ENCODE measurements at places on chromosomes 6 and 20.

- no peak for DNase-seq
Observed at GRCh38 chr6:118353564-118353963, 194.5 kb upstream of the PLN start.

- no peak for DNase-seq
Observed at GRCh38 chr6:7086488-7086887, 21.3 kb upstream of the RREB1 start.

DNA sequence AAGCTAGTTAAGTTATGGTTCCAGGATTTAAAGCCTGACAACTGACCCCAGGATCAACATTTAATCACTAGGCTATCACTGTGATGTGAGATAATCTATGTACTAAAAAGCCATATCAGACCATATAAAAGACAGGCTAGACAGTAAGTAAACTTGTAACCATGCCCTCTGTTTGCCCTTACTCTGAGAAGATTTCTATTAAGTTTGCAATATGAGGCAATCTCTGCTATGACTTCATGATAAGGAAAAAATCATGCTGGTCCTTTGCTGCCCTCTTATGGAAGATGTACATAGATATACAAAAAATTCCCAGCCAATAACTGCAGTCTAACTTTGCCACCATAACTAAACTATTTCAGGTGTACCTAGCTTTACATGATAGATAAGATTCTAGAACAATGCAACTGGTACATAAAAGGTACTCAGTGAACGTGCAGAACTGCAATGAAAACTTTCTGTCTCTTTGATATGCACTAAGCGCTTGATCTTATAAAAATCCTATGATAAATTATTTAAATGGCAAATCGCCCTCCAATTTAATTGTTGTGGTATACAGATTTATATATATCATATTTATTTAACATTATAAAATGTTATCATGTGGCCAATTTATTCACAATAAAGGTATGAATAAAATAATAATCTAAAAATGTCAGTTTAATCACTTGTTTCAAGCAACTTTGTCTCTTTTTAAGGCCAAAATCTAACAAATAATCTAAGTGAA is 70.5 kb downstream of the FAM217A start:
- DNase-seq, result peak; percentile 11

DNA sequence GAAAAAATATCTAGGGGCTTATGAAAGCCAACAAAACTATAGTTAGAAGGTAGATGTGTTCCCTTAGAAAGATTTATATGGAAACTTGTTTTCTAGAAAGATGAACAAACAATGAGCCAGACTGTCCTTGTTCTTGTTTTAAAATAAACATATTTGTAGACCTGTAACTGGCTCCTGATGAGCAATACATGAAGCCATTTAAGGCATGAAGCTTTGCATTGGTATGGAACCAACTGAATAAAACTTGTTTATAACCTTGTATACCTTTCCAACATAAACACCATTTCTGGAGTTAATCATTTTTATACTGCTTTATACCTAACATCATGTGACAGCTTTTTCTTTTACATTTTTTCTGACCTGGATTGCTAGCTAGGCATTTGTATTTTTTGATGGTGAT is 247.8 kb downstream of the PRL start:
- no peak for DNase-seq

GRCh38 chr6:157215717-157216116 is 107.6 kb downstream of the TMEM242 start:
- DNase-seq, result no peak

GRCh38 chr6:26172608-26172968 is 85.4 kb downstream of the HFE start:
- DNase-seq, result peak; percentile 11

DNA sequence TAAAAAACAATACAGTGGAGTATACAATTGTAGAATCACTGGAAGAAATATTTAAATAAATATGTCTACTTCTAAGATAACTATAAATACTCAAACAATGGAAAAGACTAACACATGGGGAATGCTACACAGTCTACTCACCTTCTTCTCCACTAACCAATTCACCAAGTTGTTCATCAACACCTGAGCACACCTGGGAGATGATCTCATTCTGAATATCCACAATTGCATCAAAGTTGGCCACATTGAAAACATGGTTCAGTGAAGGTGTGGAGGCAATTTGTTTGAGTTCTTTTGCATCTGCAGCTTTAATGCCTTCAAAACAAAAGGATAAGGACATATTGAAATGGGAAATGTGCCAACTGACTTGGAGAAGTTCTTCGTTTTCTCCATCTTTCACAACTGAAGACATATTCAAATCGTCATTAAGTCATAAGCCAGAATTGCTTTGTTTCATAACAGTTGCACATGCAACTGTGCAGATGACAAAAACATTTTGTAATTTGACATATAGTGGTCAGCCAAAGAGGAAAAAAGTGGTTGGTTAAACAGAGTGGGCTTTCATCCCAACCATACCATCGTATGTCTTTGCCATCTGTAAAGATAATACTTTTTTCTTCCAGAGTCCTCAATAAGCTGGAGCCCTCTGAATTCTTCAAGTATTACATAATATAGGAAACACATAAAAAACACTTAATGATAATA is 17.5 kb downstream of the COL12A1 start:
- DNase-seq, result no peak

DNA sequence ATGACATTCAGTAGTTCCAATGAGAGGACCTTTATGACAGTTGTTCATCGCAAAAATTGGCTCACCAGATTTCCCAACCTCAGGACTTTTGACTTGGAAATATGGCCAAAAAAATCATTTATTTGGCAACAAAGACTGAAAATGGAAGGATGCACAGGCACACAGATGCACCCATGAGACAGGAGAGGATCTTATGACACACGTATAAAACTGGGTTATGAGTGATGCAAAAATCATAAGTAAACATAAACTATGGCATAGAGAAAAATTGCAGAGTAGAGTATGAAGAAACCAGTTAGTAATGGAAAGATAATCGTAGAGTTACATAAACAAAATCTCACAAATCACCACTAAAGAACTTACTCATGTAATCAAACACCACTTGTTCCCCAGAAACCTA is 546.9 kb downstream of the ADGRB3 start:
- DNase-seq, result no peak
